A549 (cell line): ENCODE measurements at places on chromosomes 3 and 15.

DNA sequence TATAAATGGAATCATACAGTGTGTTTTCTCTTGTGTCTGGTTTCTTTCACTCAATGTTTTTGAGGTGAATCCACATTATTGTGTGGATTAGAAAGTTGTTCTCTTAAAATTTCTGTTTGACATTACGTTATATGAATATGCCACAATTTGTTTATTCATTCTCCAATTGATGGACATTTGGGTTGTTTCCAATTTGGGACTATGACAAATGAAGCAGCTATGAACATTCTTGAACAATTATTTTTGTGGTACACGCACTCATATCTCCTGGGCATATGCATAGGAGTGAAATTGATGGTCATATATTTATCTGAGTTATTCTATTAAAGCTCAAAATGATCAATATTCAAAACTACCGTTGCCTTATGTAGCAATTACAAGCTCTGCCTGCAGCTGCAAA, 5.3 kb upstream of the THRB start:
- DNase-seq: no peak

- DNase-seq: no peak
Measured at GRCh38 chr3:76943671-76944070, 96.2 kb upstream of the ROBO2 start.

DNA sequence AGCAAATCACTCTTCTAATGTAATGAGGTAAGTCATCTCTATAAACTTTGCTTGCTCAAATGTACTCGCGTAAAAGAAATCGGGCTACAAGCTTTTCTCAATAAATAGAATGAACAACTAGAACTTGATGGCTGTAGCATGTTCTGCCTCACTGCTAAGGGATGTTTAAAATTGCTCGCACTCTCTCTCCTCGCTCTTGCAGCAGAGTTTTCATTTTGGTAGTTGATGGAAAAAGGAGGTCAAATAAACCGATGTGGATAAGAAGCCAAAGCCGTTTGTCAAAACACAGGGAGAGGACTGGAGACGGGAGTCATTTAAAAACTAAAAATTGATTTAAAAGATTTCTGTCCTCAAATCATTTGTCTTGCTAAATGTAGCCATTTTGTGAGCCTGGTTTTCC, 53.3 kb downstream of the ANXA2 start:
- no peak for DNase-seq

GRCh38 chr15:67865331-67865730, 25.5 kb upstream of the RNU6-1 start:
- no peak for DNase-seq

DNA sequence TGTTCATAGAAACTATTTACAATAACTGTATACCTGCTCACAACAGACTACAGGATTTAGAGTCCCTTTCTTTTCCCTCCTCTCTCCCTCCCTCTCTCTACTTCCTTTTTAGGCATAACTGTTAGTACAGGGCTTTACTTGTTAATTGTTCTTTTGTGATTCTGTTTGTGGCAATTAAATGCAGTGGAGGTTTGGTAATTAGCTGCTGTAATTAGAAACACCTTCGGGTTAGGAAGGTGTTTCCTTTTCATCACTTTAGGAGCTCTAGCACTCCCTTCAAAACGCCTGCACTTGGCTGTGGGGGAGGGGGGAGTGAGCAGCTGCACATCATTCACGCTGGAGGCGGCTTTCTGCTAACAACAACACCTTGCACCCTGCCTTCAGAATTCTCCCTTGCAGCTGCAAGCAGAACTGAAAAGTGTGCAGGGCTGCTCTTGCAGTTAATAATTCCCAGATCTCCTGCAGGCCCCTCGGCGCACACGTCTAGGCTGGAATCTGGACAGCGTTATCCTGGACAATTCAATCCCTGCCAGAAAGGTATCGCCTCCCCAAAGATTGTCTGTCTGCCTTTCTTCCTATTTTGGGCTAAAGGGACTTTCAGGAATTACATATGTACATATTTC, 242.6 kb upstream of the RGMA start:
- no peak for DNase-seq

DNA sequence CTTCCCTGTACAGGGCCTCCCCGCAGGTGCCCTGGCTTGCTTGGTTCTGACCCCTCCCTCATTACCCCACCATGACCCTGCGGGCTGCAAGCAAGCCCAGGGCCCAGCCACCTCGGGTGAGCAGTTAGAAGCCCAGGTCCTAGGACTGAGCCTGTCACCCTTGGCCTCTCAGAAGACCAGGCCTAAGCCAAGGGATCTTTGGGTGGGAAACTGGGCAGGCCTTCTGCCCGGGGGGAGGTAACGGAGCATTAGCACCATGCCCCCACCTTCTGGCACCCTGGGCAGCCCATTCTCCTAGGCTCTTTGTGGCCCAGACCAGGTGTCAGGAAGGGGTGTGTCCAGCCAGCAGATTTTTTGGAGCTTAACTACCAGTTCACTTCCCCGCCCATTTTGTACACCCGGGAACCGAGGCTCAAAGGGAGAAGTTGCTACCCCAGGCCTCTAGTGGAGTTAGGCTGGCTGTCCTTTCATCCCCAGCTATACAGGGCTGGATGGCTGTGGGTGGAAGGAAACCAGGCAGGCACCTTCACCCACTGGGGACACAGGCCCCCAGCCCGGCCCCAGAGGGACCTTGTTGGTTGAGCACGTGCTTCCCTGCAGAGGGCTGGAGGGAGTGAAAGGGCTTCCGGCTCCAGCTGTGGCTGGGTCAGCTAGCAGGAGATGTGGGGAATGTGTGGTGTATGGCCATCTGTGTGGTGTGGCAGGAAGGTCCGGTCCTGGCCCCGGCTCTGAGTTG, 1.4 kb downstream of the CSK start:
- no peak for DNase-seq

- peak; percentile 25 for DNase-seq
Measured at GRCh38 chr3:23113455-23114171, 89.5 kb upstream of the UBE2E2 start.

DNA sequence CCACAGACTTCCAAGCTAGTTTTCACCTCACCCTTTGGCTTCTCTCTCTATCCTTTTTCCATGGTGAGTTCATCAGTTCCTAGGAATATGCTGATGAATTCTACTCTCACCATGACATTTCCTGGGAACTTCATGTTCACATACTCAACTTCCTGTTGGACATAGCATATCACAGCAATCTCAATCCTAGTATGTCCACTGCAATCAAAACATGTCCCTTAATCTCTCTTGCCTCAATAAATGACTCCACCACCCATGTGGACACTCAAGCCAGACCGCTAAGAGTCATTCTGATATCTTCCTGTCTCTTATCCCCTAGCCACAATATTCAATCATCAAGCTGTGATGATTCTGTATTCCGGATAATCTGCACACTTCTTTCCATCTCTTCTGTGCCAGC, 66.7 kb upstream of the MME start:
- DNase-seq: no peak

DNA sequence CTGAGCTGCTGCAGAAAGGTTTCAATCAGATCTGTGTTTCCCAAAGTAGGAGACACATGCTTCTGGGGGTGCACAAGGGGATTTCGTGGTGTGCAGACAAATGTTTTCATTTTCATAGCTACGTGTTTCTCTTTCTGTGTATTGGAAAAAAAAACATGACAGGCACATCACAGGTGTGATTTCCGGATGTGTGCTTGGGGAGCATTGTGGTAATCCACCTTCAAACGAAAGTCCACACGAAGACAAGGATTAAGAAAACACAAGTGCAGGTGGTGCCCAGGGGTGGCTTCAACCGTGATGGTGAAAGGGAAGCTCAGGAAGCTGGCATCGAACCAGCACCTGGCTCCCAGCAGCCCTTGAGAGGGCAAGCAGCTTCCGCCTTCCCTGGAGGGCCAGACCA, 164.6 kb upstream of the LINGO1 start:
- DNase-seq: no peak

GRCh38 chr3:144119633-144120032, 148.0 kb downstream of the DIPK2A start:
- DNase-seq: no peak

DNA sequence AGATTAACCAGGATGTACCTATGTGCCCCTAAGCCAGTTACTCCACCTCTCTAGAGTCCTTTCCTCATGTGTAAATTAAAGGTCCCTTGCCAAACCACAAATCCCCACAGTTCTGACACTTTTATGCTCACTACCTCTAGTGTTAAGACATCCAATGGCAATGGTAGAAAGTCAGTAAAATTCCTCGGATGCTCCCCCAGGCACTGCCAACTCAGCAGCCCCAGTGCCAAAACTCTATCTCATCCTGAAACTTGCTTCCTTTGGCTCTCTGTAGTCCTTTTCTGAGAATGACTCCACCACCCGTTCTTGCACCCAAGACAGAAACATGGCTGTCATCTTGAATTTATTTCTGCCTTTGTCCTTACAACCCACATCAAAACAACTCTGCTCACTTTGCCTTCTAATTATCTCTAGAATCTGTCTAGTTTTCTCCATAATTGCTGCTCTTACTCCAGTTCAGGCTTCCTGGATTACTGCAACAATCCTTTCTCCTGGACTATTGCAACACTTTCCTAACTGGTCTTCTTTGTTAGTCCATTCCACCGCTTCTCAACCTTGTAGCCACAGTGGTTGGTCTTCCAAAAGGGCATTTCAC, 41.6 kb downstream of the MB21D2 start:
- DNase-seq: no peak

DNA sequence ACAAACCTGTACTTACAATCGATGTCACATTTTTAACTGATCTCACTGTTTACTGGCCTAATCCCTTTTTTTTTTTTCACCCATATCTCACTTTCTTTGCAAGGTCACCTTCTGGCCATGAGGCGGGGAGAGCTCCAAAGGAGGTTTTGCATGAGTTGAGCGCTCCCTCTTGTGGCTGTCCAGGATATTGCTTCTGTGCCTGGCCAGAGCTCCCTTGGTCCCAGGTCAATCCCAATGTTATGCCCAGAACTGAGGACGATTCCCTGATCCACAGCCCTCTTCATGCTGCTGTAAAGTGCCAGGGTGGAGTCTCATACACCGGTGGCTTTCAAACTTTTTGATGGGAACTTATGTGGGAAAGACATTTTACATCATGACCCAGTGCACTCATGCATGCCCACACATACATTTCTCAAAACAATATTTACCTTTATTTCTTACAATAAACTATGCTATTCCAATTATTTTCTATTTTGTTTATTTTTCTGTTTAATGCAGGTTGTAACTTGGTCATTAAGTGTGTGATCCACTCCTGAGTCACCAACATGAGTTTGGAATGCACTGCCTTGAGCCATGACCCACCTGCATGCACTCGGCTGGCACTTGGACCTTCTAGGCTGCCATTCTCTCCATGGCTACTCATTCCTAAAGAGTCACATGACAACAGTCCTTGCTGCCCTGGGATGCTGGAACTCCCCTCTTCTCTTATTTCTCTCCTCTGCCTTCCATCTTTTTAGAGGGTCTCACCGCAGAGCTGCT, 9.6 kb upstream of the SST start:
- DNase-seq: peak; percentile 41

DNA sequence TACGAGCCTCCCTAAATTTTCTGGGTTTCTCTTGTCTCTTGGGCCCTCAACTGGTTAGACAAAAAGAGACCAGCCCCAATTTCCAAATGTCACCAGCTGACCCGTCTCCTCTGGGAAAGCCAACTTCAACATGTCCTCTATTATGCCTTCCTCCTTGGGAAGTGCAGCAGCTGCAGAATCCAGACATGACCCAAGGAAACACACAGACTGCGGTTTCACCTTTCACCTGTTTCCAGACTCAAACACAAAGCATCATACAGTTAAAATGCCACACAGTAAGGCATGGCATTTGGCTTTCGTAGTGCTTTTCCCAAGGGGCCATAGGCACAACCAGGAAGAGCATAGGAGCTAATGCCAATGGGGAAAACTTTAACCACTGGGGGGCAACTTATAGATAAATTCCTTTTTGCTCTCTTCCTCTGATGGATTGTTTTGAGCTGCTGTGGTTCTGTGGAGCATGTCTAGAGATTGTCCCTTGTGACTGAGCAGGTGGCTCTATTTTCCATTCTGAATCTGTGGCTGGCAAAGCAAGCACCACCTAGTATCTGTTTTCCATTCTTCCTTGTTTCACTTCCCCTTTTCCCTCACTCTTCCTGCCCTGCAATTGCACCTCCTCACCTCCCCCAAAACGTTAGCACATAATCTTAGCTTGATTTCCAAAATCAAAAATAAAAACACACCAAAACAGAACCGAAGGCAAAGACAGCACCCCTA, 49.3 kb downstream of the HHLA2 start:
- no peak for DNase-seq

DNA sequence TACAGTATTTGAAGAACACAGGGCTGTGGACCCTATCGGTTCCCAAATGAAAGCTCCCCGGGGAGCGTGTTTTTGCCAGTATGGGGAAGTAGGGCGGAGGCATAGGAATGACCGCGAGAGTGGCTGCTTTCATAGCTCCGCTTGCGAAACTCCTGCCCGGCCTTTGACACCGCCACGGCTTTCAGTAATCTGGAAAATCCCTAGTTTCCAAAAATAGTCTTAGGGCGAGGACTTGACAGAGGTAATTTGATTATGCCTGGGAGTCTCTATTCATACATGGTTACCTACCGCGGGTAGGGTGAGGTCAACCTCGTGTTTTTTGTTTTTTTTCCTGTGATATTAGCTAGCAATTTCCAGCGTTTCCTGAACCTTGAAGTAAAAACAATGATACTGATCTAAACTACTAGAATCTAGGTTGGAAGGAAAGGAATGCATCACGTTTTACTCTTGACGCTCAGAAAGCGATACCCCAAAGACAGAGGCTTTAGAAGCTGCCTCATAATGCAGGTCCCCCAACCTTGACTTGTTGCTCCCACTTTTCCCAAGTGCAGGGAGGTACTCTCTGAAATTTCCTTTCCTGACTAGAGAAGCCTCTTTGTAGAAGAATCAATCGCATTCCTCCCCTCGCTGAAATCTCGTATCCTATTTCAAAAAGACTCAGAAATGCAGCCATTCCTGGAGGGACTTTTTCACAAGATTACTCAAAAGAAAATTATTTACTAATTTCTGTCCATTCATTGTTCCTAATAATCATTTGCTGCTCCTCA, 894 bp upstream of the CCNL1 start:
- peak; percentile 59 for DNase-seq

DNA sequence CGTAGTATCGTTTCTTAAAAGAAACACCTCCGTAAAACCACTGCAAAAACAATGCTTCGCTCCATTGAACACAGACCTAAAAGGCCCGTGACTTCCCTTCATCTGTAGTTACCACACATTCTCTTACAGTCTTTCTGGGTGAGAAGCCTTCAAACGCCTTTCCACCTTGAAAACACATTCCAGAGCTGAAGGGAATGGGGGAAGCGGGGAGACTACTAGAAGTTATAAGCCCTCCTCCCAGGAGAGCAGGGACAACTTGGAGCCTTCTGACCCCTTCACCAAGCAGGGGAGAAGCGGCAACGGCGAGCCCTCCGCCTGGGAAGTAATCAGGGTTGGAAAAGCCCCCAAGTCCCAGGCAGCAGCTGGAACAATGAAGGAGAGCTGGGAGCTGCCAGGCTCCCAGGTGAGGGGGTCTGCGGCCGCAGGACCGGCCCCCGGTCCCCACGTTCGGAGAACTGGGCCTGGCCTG, 461 bp downstream of the SECISBP2L start:
- peak; percentile 12 for DNase-seq
